ENCODE measurements at places on chromosomes 13 and 19. TPM values are rescaled to one million over a fixed set of nuclear protein-coding genes. Genes with fewer than 3 reads are reported as not detected.

TRPC4 gene
- total RNA-seq: 8.3 TPM

PLIN4 gene
- under 0.01 TPM for total RNA-seq

USF2 gene
- total RNA-seq: 49.2 TPM

ERICH6B gene
- not detected for total RNA-seq

ZNF729 gene
- total RNA-seq: not detected

CEACAM20 gene
- total RNA-seq: not detected

GRIN2D gene
- 0.66 TPM for total RNA-seq

PRR12 gene
- total RNA-seq: 3.6 TPM

RPS15 gene
- 380 TPM for total RNA-seq

ZSCAN4 gene
- total RNA-seq: not detected

TMEM91 gene
- total RNA-seq: 6.3 TPM

ZNF836 gene
- total RNA-seq: 7.8 TPM

NUFIP1 gene
- 2.3 TPM for total RNA-seq

CBLC gene
- not detected for total RNA-seq

FGF22 gene
- not detected for total RNA-seq

KLHL1 gene
- not detected for total RNA-seq

RGL3 gene
- 0.27 TPM for total RNA-seq

GYS1 gene
- 27.3 TPM for total RNA-seq

GSX1 gene
- total RNA-seq: not detected

BST2 gene
- total RNA-seq: 110 TPM

DPRX gene
- total RNA-seq: not detected

C1QTNF9 gene
- total RNA-seq: not detected

PRSS57 gene
- not detected for total RNA-seq

CCDC159 gene
- 11.1 TPM for total RNA-seq

TTC9B gene
- not detected for total RNA-seq

CEACAM3 gene
- not detected for total RNA-seq

THAP8 gene
- total RNA-seq: 0.72 TPM

SOX1 gene
- total RNA-seq: not detected

NCAN gene
- total RNA-seq: not detected

KLK11 gene
- not detected for total RNA-seq

PCDH8 gene
- not detected for total RNA-seq

ZNF296 gene
- total RNA-seq: 0.09 TPM

PCDH9 gene
- total RNA-seq: 4.5 TPM

FFAR3 gene
- total RNA-seq: not detected

NMRK2 gene
- total RNA-seq: not detected

ZNF579 gene
- total RNA-seq: 4.4 TPM

ZIM2 gene
- total RNA-seq: not detected

POSTN gene
- total RNA-seq: 210 TPM

EXOC3L2 gene
- total RNA-seq: 2.1 TPM

SUPT5H gene
- 63.1 TPM for total RNA-seq

GRIN3B gene
- 0.27 TPM for total RNA-seq

KLK14 gene
- not detected for total RNA-seq

ZNF468 gene
- 24.3 TPM for total RNA-seq

KLK4 gene
- not detected for total RNA-seq

HSH2D gene
- not detected for total RNA-seq

SIGLEC9 gene
- not detected for total RNA-seq

PTGER1 gene
- total RNA-seq: 0.28 TPM

MBD3L2 gene
- not detected for total RNA-seq

FLT3 gene
- not detected for total RNA-seq

DNAAF3 gene
- 0.47 TPM for total RNA-seq

KIR3DL2 gene
- not detected for total RNA-seq

ZNF792 gene
- 24.8 TPM for total RNA-seq

PPAN gene
- total RNA-seq: 39.1 TPM

RUBCNL gene
- not detected for total RNA-seq

VAV1 gene
- not detected for total RNA-seq

RXFP2 gene
- total RNA-seq: not detected

ZNF382 gene
- total RNA-seq: 8.7 TPM

CABP5 gene
- total RNA-seq: not detected
